ENCODE measurements at places on chromosomes 1 and 21.

DNA sequence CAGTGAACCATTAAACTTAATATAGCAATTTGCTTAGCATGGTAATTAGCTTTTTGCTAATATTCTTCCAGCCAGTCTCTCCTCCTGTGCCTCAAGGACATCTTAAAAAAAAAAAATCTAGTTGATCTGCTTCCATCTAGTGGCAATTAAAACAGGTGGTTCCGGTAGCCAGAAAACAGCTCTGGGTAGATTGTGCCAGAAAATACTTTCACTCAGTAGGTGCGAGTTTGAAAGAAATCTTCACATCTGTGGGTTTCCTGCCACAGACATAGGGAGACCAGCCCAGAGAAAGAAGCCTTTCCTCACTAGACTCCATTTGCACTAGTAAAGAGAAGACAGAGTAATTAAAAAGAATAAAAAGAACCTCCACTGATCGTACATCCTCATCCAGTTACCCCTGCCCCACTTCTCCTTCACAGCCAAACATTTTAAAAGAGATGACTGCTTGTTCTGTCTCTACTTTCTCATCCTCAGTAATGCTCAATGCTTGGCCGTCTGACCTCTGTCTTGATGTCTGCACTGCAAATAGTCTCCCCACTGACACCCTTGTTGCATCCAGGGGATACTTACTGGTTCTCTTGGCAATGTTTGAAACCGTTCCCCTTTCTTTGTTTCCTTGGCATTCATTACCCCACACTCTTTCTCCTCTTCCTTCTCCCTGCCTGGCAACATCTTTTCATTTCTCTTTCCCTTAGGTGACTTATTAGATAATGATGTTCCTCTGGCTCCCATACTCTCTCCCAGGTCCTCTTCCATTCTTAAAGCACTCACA is 16.9 kb downstream of the SELL start:
- no peak for DNase-seq

- DNase-seq, result no peak
Measured at GRCh38 chr1:234918961-234919761, 209.5 kb downstream of the TOMM20 start.

- DNase-seq, result no peak
Measured at GRCh38 chr1:186871784-186872183, 43.0 kb downstream of the PLA2G4A start.

DNA sequence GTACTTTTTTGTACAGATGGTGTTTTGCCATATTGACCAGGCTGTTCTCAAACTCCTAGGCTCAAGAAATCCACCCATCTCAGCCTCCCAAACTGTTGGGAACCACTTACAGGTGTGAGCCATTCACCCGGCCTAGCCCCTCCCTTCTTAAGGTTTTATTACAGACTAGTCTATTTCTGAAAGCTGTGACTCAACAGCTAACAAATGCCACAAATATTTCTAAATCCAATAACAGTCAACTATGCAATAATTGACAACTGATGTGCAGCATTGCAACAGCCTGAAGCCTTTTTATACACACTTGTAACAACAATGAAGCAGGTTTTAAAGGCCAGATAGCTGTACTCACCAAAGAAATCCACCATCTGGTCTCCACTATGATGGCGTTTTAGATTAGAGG is 51.4 kb downstream of the GRIK1 start:
- peak; percentile 16 for DNase-seq

DNA sequence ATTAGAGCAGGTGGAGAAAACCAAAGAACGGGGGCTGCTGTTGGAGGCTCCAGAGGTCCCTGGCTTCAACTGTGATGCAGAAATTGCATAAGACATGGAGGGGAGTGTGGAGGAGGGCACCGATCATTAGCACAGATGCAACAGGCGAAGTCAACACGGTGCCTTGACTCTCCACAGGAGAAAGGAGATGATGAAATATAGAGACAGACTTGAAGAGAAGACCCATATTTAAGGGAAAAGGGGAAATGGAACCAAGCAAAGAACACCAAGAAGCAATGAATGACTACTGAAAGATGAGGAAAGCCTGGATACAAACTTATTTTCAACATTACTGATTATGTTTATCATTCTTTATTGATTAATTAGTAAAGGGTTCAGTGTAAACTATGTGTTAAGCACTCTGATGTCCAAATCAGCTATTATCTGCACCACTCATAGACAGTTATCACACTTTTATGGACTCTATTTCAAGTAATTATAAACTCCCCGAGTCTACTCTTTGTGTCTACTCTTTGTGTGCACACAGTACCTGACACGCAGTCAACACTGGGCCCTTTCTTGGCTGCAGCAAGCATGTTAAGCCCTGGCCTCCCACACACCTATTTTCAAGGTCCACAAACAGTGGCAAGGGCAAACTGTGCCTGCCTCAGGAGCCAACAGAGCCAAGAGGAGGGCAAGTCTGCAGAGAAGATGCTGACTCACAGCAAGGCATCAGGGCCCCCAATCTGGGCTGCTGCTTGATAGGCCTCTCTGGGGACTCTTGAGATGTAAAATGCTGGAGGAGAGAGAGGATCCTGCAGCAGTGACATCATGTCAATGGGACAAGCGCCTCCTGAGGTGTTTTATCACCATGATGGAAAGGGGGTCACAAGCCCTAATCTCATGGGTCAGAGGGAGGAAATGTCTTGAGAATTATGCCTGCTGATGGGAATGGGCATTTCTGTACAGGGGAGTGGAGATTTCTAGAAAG is 17.6 kb downstream of the PCNX2 start:
- no peak for DNase-seq

DNA sequence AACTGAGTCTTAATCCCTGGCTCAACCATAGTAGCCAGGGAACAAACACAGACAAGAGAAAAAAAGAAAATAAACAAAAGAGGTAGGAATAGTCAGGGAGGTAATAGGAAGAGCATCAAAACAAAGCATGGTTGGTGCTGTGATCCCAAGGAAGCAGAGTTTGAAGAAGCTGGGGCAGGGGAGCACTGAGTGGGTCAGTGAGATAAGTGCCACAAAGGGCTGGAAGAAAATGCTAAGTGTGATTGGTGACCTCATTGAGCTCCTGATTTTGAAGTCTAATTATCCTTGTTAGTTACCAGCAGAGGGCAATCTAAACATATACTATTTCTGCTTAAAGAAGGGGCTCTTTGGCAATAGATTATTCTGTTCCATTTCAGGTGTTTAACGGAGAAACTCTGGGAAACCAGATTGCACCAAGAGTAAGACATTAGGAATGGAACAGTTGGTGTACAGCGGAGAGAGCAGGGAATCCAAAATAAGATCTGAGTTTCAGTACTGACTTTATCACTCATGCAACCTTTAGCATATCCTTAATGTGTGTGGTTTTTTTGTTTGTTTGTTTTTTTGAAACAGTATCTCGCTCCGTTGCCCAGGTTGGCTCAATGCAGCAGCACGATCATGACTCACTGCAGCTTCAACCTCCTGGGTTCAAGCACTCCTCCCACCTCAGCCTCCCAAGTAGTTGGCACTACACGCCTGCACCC is 30.7 kb upstream of the KIAA1614 start:
- peak; percentile 28 for DNase-seq

DNA sequence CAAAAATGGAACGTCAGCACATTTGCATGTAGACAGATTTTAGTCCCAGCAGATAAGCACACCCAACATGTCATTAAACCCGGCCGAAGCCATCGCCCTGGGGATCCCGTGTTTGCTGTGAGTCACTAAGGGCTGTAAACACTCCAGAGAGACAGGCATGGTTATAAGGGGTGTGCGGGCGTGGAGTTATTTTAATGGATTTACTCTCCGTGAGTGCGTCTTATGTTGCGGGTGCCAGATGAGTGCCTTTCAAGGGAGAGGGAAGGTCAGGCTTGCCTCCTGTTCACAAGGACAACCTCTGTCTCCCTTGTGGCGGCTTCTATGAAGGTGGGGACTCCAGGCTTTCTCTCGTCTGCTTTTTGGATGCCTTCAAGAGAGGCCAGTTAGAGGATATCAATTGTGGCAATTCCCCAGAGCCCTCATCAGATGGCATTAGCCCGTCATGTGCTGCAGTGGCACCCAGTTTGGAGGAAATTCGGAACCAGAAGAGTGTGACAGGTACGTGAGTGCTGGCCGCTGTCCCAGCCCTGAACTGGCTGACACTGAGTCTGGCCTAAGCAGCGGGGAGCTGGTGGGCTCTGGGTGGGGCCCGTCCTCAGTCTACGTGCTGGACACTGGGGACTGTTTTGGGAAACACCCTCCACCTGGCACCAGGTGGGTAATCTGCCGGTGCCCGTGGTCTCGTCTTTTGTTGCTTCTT is 223.8 kb upstream of the TMEM51 start:
- DNase-seq, result peak; percentile 57

DNA sequence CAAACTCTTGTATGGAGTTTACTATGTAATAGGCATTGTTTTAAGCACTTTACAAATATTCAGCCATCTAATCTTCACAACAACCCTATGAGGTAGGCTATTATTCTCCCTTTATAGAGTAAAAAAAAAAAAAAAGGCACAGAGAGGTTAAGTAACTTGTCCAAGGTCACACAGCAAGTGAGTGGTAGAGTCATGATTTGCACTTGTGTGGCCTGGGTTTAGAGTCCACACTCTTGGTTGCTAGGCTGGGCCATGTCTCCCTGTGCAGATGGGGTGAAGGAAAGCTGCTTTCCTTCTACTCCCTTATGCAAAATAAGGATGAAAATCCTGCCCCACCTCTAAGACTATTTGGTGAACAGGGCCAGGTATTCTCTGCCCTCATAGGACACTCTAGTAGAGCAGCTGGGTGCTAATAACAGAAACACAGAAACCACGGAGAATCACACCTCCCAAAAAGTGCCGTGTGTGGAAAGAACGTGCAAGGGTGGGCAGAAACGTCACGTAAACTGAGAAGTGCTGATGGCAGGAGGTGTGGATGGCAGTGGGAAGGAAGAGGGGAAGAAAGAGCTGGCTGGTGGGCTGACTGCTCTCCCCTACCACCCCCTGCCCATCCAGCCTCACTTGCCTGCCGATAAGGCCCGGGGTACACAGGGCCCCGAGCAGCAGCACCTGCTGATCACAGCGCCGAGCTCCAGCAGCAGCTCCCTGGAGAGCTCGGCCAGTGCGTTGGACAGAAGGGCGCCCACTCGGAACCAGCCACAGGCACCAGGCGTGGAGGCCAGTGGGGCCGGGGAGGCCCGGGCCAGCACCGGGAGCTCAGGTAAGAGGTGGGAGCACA is 28.3 kb upstream of the VPS13D start:
- no peak for DNase-seq

DNA sequence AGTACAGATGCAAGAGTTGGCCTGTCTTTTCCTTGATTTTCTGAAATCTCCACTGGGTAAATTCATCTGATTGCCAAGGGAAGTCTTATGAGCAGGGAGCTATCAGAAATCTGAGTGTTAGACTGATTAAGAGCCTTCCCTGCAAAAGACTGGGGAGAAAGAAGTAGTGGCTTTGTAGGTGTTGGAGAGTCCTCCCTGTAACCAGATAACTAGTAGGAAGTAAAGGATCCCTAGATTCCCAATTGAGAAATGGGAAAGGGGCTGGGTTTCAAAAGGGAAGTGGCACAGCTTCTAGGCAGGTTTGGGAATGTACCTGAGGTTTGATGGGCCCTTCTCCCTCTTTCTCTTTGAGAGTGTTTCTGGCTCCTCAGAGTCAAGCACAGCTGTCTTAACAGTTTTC is 2.1 kb downstream of the TLCD4 start:
- DNase-seq, result no peak

GRCh38 chr1:228016181-228016510 is 9.3 kb downstream of the WNT3A start:
- DNase-seq, result no peak

GRCh38 chr1:197312163-197312562 is 44.1 kb downstream of the CRB1 start:
- no peak for DNase-seq

- no peak for DNase-seq
Measured at GRCh38 chr1:209774592-209774991, 9.8 kb downstream of the C1orf74 start.

Data from foreskin fibroblast (primary cell).